ENCODE measurements at places on chromosomes 6 and 20.

DNA sequence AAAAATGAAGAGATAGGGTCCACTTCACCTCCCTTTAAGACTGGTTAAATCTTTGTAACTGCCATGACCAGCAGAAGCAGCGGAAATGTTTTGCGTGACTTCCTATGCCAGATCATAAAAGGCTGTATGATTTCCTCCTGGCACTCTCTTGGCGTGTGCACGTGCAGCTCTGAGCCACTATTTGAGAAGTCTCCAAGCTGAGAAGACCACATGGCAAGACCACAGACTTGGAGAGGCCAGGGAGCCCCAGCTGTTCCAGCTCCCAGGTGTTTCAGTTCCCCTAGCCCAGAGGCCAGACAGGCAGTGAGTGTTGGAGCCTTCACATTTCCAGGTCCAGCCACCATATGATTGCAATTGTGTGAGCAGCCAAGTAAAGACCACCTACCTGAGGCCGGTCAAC, 259.3 kb upstream of the RIN2 start:
- no peak for DNase-seq

- peak; percentile 81 for DNase-seq
These were observed 5.9 kb upstream of the ZNF184 start for GRCh38 chr6:27478706-27479318.

- no peak for DNase-seq
These were observed 11.6 kb upstream of the ITPR3 start for GRCh38 chr6:33609528-33609927.

- DNase-seq = no peak
These were observed 49.0 kb downstream of the TMEM170B start for GRCh38 chr6:11586536-11586935.

DNA sequence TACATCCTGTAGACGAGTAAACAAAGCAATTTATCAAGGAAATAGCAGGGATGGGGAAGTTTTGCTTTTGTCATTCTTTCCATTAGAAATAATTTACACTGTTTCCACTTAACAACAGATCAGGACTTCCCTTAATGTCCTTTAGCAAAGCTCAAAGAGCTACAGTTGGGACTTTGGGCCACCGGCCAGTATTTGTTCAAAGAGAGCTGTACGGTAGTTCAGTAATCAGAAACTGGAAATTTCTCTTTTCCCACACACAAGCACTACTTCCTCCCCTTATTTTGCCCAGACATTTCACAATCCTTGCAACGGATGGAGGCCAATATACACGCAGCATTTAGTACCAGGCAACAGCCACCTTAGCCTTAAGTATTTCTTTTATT, 12.1 kb upstream of the HINT3 start:
- DNase-seq = no peak

DNA sequence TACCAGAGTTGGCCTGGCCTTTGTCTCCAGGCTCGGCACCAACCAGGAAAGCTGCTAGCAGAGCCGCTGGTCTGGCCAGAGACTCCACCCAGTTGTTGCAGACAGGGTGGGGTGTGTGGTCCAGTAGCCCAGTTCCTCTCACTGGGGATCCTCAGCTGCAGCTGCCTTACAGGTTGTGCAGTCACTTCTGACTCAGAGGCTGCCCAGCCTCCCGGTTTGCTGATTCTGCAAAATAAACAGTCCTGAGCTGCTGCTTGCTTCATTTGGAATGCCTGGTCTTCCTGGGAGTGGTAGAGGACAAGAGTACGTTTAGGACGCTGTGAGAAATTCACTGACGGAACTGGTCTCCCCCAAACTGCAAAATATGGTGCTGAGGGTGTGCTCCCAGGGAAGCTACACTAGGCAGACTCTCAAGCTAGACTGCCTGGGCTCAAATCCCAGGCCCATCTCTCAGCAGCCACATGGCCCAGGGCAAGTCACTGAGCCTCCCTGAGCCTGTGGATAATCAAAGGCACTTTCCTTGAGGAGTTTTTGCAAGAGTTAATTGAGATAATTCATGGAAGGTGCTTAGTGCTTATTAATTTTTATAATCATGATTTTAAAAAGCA, 246.1 kb downstream of the TFAP2C start:
- DNase-seq = no peak

GRCh38 chr6:169230946-169231789, 22.5 kb downstream of the THBS2 start:
- DNase-seq = no peak

GRCh38 chr6:139602577-139602976, 228.1 kb upstream of the CITED2 start:
- DNase-seq = no peak

GRCh38 chr6:90835596-90836212, 248.8 kb upstream of the MAP3K7 start:
- no peak for DNase-seq

DNA sequence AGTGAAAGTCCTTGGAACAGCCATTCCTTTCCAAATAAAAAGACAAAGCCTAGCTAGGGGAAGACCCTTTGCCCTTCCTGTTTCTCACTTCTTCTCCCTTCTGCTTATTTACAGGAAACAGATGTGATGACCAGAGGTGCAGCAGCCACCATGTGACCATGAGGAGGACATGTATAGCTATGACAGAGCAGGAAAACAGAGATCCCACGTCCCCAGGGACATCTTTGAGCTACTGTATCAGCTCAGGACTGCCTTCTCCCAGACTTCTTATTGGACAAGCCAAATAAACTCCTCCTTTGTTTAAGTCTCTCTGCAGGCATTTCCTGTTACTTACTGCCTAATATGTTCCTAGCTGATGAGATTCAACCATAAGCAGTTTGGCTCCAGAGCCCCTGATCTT, 133.1 kb upstream of the MLN start:
- no peak for DNase-seq

- DNase-seq = no peak
These were observed 38.2 kb downstream of the FAM8A1 start for GRCh38 chr6:17638212-17638715.

GRCh38 chr20:23245553-23246181, 104.9 kb upstream of the NXT1 start:
- DNase-seq = peak; percentile 47

GRCh38 chr6:142605922-142606485, 304.2 kb downstream of the ADGRG6 start:
- no peak for DNase-seq

DNA sequence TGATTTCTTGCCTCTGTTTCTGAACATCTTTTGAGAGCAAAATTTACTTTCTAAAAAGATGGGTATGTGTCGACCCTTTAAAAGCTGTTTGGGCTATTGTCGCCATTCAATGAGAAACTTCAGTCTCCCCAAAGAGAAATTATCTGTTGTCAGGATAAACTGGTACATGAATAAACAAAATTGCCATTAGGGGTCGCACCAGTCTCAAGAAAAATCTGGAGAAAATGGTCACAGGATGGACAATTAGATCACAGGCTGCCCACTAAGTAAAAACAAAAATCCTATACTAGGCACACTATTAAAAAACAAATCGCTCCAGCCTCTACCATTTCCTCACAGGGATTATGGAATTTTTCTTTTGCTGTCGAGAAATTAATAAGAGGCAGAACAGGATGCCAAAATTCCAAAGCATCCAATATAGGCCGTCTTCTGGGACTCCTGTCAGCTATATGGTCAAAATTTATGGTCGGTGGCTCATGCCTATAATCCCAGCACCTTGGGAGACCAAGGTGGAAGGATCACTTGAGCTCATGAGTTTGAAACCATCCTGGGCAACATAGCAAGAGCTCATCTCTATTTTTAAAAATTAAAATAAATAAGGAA, 5.5 kb upstream of the HLA-E start:
- peak; percentile 36 for DNase-seq

GRCh38 chr6:2790588-2791449, 25.6 kb downstream of the WRNIP1 start:
- peak; percentile 53 for DNase-seq

DNA sequence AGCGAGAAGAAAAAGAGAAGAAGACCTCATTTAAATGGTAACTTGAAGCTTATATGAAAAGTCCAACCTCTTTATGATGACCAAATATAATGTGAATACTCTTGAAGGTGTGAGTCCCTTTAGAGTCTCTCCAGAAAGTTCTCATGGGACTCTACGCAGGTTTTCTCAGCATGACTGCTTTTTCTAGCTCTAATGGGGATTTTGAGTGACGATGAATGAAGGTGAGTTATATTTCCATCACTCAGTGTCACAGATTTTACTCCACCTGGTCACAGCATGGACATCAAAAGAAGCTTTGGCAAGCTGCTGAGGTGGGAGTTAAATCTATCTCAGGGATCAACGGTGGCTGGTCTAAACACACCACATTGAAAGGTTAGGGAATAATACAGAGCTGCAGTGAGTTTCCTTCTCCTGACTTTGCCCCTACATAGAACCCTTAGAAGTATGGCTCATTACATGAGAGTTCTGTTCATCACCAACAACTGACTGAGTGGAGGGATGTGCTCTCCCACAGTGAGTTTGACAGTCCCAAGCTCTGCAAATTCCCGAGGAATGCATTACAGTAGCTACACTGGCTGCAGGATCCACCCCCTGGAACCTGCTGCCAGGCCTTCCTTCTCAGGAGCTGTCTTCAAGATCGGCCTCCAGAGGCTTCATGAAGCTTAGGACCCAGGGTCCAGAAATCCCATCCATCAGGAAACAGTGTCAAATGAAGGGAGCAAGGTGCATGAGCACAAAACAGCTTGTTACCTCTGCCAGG, 126.8 kb downstream of the FOXC1 start:
- DNase-seq = no peak

DNA sequence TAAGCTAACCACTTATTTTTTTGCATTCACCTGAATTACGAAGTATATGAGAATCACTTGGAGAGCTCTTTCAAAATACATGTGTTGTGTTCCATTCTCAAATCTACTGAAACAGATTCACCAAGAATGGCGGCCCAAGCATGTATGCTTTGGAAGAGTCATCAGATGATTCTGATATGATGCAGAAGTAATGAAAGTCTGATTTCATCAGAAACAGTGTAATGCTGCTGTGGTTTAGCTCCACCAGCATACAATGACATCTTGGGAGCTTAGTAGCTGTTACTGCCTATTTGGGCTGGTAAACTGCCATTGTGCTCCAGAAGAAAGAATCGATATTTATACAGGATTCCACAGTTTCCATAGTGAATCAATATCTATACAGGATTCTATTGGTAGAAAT, 52.9 kb downstream of the UBR2 start:
- no peak for DNase-seq

DNA sequence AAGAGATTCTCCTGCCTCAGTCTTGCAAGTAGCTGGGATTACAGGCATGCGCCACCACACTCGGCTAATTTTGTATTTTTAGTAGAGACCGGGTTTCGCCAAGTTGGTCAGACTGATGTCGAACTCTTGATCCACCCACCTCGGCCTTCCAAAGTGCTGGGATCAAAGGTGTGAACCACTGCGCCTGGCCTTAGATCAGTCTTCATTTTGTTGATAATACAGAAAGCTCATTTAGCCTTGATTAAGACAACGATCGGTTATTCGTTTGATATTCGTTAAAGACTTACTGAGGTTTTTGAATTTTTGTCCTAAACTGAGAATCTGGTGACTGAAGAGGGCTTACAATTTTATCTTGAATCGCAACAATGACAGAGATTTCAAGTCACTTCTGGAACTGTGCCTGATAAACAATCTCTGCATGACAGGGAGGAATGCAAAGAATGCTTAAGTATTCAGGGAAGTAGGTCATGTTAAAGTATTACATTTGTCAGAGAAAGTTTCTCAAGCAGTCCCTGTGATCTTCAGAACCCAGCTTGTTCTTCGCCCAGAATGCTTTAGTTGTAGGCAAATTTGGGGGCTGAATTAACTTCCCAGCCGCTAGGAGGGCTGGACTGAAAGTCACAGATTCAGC, 14.8 kb downstream of the AKAP12 start:
- no peak for DNase-seq

DNA sequence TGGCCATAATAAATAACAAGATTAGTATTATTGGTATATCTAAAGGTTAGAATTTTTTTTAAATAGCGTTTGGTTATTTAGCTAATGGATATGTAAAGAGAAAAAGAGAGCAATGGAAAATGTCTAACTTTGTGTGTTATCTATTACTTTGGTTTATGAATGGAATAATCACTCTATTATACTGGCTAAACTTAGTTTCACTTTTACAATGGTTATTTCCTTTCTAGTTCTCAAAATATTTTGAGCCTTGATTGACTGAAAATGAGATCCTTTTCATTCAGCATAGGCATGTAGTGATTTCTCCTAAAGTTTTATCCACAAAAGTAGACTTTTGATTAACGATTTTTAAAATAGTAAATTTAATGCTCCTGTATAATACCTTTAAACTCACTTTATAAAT, 51.6 kb upstream of the MLIP start:
- DNase-seq = no peak

DNA sequence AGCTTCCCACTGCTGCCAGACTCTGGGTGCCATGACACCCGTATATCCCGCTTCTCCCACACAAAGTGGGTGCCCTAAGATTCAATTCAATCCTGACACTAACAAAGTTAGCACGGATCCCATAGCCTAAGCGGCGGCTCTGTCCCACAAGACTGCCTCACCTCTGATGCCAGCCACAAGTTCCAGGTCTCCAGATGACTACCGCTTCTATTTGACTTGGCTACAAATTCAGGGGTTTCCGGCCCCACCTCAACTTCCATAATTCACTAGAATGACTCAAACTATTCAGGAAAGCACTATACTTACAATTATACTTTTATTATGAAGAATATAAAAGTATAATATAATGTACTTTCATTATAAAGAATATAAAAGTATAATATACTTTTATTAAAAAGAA, 24.8 kb upstream of the SLC22A23 start:
- no peak for DNase-seq

DNA sequence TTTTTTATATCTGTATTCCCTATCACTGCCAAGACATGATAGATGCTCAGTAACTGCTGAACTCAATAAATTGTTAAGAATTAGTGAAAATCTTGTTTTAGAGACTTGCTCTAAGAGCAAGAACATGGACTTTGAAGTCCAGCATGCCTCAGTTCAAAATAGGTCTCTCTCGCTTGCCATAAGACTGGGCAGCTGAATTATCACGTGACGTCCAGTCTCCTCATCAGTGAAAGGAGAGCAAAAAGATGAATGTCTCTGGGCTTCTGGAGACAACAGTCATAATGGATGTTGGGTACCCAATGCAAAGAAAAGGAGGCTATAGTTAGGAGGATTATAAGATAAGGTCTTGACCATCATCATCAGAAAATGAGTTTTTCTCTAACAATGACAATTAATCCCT, 82.1 kb downstream of the IYD start:
- no peak for DNase-seq

GRCh38 chr6:32073101-32073500, 34.9 kb downstream of the CYP21A2 start:
- DNase-seq = no peak

- DNase-seq = peak; percentile 82
These were observed at the start of gene ZBTB46 for GRCh38 chr20:63830841-63831588. Gene ZBTB46, minus strand, starts transcription at chr20:63831264. Its CDS starts 40,507 bp downstream, at chr20:63790757.

DNA sequence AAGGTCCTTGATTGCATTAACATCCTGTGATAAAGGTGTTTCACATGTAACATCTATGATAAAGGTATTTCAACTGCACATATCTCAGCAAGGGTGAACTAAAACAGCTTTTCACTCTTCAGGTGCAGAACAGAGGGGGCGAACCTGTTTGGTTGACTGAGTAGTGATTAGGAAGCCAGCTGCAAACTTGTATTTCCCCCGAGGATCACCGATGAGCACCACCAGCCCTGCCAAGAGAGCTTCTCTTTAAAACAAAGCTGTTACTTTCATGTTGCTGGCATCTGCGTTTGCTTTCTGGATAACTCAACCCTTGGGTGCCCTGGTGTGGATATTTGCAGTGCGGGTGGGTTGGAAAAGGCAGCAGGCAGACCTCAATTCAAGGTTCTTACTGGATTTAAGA, 39.6 kb downstream of the JAG1 start:
- no peak for DNase-seq

GRCh38 chr20:4813863-4814695, 92.4 kb downstream of the PRND start:
- no peak for DNase-seq

Measured in nephron progenitor cell (in vitro differentiated cells).